ENCODE measurements at places on chromosomes 11 and 22.
A peak's percentile ranks its signal among the peaks of the same experiment; 100 is the strongest.

GRCh38 chr11:32723332-32723731 lies 71.1 kb downstream of the CCDC73 start:
- no peak for DNase-seq

DNA sequence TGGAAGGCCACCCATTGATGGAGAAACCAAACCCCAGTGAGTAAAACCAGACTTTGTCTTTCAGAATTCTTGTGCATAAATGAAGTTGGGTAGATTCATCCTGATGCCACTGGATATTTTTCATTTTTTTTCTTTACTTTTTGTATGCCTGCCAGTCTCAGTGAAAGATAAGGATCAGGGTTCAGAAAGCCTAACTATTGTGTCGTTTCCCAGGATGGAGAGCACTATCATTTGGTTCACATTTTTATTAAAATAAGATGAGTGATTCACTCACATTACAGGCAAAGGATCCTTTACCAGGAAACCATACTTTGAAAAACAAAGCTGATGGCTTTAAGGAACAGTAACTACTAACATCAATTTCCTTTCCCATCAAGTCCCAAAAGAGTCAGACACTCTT lies 52.0 kb downstream of the ARFGAP2 start:
- DNase-seq = no peak

- DNase-seq = no peak
These were observed 11.4 kb upstream of the TCP11L1 start for GRCh38 chr11:33027846-33028536.

DNA sequence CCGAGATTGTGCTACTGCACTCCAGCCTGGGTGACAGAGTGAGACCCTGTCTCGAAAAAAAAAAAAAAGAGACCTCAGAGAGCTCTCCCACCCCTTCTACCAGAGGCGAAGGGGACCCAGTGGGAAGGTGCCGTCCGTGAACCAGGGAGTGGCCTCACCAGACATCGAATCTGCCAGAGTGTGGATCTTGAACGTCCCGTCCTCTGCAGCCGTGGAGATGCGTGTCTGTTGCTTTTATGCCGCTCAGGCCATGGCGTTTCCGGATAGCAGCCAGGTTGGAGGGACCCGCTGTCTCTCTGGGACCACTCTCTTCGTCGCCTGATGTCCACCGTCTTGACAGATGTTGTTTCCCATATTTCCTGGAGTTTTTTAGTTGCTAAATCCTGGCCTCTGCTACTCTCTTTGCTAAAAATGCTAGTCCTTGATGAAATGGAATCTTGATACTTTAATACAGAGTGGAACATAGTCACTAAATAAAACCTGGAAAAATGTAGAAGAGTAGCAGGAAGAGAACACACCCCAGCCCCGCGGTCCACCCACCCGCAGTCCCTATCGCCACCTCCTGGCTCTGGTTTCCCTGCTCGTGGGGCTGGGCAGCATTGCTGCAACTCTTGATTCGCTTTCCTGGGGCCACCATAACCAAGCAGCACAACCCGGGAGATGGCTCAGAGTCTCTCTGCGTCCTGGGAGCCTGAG lies 12.0 kb upstream of the MUC6 start:
- no peak for DNase-seq

GRCh38 chr11:125494031-125494360 lies 2.1 kb downstream of the FEZ1 start:
- DNase-seq = no peak

- DNase-seq = no peak
These were observed 1.3 kb upstream of the PARVG start for GRCh38 chr22:44179196-44179988.

- no peak for DNase-seq
These were observed 79.0 kb downstream of the CADM1 start for GRCh38 chr11:115425250-115425649.

DNA sequence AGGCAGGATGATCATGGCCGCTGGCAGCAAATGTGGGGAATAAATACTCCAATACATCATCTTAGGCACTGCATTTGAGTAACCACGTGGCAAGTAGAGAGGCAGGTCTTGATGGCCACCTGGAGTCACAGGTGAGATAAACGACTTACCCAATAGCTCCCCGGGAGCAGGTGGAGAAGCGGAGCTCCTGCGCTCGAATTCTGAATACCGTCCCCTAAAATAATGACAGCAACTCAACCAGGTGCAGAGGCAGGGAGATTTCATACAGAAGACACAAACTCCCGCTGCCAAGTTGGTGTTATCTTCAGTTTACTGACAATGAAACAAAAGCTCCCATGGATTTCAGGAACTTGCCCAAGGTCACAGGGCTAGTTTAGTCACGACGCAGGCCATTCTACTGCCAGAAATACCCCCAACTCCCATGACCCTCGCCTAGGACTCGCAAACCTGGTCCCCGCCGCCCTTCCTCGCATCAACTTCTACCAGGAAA lies 437 bp downstream of the SLC43A3 start:
- peak; percentile 24 for DNase-seq
